ENCODE measurements at places on chromosomes 6 and 20.

DNA sequence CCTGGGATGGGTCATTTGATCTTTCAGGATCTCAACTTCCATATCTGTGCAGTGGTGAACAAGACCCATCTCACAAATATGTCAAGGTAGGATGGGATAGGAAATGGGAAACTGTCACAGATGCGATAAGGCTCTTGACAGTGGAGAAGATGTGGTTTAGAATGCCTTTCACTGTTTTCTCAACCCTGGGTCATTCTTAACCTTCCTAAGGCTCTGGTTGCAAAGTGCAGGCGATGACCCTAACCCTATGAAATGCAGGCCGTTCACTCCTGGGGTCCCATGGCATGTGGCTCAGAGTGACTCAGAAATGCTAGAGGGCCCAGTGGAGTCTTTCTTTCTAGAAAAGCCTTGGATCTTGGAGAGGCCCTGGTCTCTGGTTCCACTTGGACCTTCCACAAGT, 61.7 kb downstream of the FOXA2 start:
- no peak for DNase-seq

DNA sequence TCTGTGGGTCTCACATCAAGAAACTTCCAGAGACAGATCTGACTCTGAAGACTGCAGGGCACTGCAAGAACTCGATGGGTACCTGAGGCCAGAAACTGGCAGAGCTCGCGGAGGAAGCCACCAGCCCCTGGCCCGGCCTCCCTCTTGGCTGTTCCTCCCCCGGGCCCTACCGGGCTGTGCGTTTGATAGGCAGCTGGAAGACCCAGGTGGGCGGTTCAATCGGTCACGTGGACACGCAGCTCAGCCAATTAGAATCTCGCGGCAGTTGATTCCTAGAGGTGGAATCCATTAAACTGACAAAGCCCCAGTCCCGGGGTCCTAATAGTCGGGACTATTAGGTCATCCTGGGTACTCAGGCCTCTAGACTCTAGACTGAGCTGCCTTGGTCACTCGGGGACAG, 154.2 kb upstream of the PROKR2 start:
- no peak for DNase-seq

DNA sequence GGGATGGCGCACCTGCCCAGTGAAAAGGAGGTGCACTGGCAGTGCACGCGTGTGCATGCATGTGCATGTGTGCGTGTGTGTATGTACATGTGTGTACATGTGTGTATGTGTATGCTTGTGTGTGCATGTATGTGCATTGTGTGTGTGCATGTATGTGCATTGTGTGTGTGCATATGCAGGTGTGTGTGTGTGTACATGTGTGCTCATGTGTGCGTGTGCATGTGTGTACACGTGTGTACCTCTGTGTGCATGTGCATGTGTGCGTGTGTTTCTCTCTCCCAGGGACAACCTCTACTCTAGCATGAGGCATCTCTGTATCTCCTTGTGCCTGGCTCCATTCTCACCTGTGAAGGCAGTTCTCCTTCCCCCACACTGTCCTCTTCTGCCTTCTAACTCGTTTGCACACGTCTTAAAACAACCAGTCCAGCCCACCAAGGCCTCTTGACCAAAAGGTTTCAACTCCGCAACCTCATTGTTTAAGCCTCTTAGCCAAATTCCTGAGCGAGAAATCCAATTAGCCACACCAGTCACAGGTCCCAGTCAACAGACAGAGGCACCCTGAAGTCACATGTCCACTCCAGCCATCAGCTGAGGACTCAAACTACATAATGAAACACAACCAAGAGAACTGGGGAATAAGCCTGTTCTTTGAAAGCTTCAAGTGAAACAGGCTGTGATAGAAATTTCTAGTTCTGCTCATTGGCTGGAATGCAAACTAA, 103.5 kb upstream of the PTPRT start:
- DNase-seq = no peak

DNA sequence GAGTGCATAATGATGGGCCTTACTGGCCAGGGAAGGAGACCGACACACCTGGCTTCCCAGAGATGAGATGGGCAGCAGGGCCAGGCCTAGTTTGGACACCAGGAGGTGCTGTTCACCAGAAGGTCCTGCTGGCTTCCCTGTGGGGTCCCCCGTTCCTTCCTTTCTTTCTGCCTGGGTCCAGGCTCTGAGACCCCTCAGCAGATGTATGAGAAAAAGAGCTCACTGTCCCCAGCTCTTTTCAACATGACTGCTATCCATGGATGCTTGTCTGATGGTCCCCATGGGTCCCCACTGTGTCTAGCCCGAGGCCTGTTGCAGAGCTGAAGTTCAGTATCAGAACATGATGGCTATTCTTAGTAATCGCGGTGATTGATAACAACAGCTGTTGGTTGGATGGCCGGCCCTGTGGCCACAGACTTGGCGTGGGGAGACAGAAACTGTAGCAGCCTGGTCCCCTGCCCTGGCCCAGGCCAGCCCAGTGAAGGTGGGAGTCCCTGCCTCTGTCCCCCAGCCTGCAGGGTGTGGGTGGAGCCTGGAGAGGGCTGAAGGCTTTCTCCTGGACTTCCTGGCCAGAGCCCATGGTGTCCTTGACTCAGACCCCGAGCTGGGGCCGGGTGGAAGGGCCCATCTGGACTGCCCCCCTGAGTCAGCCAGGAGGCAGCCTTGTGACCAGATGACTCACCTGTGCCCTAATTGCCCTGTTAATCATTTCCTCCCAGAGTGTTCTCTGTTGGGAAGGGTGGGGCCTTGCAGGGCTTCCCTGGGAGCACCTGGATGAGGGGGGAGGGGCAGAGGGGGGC, 9.9 kb upstream of the BAK1 start:
- peak; percentile 65 for DNase-seq

DNA sequence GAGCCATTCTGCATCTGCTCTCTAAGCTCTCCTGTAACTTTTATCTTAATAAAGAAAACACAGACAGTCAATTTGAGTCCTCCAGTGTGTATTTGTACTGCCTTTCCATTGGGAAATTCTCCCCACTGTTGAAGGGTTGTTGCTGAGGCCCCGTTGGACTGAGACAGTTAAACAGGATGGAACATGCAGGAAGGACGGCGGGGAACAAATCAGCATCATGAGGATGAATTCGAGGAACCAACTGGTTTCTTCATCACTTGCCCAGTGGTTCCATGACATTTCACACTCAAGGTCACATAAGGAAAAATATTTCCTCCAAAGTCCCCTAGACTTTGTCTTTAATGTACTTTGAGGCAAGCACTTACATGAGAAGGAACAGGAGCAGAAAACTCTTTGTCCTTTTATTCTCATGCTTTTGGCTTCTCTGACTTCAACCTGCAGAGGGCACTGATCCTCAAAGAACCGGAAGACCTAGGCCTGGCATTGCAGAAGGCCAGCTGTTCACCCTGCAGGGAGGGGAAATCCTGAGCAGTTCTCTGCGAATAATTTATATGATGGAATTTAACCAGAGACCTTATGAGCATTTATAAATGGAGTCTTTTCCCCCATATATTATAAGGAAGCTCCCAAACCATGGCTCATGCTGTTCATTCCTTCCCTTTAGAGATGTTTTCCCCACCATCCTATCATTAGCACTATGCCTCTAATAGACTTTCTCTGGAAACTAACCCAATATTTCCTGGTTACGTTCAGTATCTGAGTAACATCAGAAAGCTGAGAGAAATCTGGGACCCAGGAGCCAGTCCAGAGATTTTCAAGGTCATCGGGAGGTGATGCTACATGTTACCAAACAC, 55.2 kb upstream of the ADGRF1 start:
- peak; percentile 75 for DNase-seq

DNA sequence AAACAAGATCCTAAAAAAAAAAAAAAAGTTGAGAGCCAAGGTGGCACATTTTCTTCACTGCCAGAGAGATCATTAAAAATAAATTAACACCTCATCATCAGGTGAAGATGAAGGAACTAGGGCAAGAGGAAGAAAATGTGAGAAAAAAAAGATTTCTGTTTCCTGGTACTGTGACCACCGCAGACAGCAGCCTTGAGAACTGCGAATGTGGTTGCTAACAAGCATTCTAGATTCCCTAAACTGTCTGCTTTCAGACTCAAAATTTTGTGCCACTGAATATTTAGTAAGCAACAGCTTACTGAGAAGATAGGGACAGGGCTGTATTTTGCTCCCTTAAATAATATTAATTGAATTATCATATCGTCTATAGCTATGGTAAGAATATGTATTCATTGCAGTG, 24.1 kb upstream of the MBOAT1 start:
- DNase-seq = no peak

DNA sequence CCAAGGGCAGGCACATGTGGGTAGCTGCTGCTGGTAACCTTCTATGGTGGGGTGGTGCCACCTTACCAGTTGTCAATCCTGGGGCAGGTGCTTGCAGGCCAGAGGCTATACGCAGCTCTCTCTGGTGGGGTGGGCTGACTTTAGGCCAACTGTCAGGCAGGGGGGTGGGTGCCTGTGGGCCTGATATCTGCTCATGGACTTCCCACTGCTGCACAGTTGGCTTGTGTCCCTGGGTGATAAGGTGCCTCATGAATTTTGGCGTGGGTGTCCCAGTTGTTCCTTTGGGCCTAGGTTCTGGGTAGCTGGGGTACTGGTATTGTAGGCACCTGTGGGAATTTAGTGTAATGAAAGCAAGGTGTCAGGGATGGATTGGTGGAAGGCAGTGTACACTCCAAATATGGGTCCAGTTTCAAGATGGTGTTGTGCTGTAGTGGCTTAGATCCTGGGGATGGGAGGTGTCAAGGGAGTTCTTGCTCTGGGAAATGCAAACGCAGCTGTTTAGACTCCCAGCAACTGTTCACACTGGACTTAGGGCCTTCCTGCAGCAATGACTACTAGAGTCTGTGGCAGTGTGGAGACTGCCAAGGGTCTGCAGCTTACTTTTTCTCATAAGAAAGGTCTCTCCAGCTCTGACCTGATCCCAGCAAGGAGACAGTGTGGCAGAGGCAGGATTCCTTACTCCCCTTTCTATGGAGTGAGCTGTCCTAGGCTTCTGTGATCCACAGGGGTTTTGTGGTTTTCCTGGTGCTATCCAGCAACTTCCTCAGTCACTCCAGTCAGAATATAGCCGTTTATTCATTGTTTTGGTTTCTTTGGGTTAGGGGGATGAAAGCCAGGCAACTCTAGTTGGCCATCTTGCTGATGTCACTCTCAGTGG, 128.2 kb downstream of the CRYBG1 start:
- DNase-seq = no peak

DNA sequence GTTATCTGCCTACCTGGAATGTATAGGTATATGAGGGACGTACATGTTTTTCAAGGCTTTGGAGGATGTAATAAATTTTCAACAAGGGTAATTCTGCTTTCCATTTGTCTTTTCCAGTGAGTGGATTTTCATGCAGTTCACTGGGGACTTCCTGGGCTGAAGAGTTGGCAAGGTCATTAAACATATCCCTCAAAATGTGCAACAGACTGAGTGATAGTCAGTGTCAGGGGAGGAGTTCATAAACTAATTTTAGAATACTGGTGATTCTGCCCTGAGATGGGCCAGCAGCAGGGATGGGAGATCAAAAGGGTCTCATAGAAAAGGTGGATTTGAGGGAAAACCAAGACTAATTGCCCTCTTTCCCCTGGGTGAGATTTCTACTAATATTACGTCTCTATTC, 122.3 kb upstream of the CLDN20 start:
- no peak for DNase-seq

DNA sequence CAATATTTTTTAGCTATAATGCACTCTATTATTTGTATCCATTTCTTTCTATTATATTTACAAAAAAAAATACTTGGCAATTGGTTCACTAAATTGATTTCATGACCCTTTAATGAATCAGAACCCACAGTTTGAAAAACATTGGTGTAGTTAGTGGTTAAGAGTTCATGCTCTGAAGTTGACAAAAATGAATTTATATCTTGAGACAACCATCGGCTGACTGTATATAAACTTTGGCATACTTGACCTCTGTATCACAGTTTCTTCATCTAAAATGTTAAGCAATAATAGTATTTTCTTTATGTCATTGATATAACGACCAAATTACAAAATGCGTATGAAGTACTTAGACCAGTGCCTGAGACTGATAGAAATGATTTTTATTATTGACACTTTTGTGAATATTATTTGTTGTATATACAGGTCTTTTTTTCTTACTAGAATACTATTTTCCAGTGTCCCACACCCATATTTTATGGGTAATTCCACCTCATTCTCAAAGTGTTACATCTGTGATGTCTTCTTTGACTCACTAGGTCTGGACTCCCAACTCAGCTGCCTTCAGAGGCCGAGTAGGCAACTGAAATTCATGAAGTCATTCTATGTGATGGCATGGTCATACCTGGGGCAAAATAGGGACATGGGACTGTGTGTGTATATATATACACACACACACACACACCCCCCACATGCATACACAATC, 459.2 kb downstream of the RFPL4B start:
- no peak for DNase-seq

- peak; percentile 95 for DNase-seq
Observed at GRCh38 chr20:53621482-53622246, 28.0 kb upstream of the ZNF217 start.

- DNase-seq = no peak
Observed at GRCh38 chr6:161891542-161891941, 617.7 kb upstream of the AGPAT4 start.

- no peak for DNase-seq
Observed at GRCh38 chr6:168294901-168295300, 24.7 kb downstream of the DACT2 start.

DNA sequence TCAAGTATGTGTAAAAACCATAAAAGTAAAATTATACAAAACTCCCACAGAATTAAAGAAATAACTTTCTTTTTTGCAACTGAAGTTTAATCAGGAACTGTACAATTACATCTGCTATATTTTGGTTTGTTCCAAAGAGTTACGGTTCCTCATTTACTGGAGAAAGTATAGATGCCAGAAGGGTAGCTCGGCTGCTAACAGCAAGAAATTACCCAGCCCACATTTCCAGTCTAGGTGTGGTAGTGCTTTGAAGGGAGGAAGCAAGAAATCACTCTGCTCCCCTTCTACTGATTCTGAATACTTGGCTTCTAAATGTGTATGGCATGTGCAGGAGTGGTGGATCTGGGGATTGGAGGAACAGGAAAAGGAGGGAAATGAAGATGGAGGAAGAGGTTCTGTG, 441.3 kb downstream of the CDC5L start:
- no peak for DNase-seq

- DNase-seq = no peak
Observed at GRCh38 chr20:22771706-22772105, 187.3 kb upstream of the FOXA2 start.

DNA sequence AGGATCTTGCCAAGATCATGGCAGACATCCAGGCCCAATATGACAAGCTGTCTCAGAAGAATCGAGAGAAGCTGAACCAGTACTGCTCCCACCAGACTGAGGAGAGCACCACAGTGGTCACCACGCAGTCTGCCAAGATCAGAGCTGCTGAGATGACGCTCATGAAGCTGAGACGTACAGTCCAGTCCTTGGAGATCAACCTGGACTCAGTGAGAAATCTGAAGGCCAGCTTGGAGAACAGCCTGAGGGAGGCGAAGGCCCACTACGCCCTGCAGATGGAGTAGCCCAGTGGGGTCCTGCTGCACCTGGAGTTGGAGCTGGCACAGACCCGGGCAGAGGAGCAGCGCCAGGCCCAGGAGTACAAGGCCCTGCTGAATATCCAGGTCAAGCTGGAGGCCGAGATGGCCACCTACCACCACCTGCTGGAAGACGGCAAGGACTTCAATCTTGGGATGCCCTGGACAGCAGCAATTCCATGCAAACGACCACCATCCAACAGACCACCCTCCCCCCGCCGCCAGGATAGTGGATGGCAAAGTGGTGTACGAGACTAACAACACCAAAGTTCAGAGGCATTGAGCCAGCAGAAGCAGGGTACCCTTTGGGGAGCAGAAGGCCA, 44.7 kb upstream of the GRM4 start:
- DNase-seq = no peak

- DNase-seq = no peak
Observed at GRCh38 chr6:150231525-150231850, 88.6 kb downstream of the PPP1R14C start.
